T follicular helper cell (primary cell): ENCODE measurements at places on chromosomes 1 and 21.

- no peak for DNase-seq
These were observed 16.0 kb upstream of the CHAF1B start for GRCh38 chr21:36369064-36369685.

GRCh38 chr1:226734611-226735153 is 4.4 kb downstream of the ITPKB start:
- DNase-seq: no peak

GRCh38 chr21:33843216-33843615 is 72.4 kb downstream of the ATP5PO start:
- DNase-seq: no peak

- DNase-seq: no peak
These were observed 14.7 kb upstream of the OVAAL start for GRCh38 chr1:180544050-180544449.

DNA sequence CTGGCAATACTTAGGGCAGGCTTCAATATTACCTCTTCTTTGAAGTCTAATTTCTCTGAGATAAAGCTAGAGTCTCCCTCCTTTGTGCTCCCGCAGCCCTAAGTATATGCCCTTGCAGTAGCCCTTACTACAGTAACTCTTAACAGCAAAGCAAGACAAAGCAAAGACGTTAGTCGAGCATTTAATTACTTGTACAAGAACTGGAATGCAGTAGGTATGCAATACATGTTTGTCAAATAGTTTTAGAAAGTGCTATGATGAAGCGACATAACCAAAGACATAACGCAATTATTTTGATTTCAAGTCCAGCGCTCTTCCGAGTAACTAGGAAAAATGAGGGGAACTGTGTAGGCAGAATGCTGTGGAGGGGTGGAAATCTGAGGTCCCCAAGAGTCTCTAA is 1.6 kb downstream of the P3H1 start:
- no peak for DNase-seq

GRCh38 chr1:111192074-111192473 is 8.4 kb downstream of the DENND2D start:
- no peak for DNase-seq

GRCh38 chr1:116075990-116076389 is 35.2 kb upstream of the MAB21L3 start:
- no peak for DNase-seq

GRCh38 chr1:206895837-206896242 is 1.4 kb upstream of the IL24 start:
- no peak for DNase-seq
